HS-5 (cell line): ENCODE measurements at places on chromosomes 16 and 17.

GRCh38 chr16:49342336-49343265, 31.0 kb upstream of the C16orf78 start:
- no peak for DNase-seq

DNA sequence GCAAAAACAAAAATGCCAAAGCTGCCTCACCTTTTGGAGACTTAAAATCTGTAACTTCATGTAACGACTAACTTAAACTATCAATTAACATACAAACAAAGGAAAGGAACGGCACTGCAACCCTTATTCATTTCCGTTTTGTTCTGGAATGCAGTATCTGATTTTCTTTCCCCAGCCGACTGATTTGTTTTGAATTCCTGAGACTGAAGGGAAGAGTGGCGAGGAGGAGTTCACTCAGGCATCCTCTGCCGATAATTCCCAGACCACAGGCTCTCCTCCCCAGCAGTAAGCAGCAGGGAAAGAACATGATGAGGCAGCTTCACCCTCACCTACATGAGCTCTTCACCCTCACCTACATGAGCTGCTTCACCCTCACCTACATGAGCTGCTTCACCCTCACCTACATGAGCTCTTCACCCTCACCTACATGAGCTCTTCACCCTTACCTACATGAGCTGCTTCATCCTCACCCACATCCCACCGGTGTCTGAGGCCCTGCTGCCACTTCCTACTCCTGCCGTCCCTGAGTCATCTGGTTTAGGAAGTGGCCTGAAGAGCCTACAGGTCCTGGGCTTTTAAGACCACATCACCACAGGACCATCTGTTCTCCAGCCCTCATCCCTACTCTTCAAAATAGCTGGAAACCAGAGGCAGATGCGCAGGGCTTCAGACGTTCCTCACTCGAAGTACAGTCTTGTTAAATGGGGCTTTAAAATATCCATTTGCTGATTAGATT, 168.0 kb upstream of the RPH3AL start:
- no peak for DNase-seq

DNA sequence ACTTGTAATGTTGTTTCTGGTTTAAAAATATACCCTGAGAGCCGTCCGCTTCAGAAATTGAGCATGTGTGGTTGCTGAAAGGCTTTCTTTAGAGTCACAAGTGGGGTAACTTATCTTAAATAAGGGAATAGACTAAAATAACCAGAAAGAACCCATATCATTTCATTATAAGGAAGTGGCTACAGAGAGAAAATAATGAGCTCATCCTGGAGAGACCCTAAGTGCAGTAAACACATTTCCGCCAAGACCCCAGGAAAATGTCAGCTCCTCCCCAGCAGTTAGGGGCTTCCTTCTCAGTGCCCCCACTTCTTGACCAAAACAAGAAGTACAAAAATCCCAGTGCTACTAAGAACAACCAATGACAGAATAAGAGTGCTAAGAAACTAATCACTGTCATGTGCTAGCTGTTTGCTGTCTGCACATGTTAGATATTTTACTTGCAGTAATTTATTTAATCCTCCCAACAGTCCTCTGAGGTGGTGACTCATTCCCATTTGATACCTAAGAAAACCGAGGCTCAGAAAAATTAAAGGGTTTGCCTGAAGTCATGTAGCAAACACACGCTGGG, 83.5 kb downstream of the CDYL2 start:
- no peak for DNase-seq

GRCh38 chr17:8384801-8385378, 1.9 kb upstream of the RPL26 start:
- DNase-seq, result peak; percentile 94

- no peak for DNase-seq
Observed at GRCh38 chr17:50920891-50921586, 54.9 kb upstream of the TOB1 start.

- no peak for DNase-seq
Observed at GRCh38 chr17:507441-507840, 154.8 kb upstream of the RPH3AL start.

DNA sequence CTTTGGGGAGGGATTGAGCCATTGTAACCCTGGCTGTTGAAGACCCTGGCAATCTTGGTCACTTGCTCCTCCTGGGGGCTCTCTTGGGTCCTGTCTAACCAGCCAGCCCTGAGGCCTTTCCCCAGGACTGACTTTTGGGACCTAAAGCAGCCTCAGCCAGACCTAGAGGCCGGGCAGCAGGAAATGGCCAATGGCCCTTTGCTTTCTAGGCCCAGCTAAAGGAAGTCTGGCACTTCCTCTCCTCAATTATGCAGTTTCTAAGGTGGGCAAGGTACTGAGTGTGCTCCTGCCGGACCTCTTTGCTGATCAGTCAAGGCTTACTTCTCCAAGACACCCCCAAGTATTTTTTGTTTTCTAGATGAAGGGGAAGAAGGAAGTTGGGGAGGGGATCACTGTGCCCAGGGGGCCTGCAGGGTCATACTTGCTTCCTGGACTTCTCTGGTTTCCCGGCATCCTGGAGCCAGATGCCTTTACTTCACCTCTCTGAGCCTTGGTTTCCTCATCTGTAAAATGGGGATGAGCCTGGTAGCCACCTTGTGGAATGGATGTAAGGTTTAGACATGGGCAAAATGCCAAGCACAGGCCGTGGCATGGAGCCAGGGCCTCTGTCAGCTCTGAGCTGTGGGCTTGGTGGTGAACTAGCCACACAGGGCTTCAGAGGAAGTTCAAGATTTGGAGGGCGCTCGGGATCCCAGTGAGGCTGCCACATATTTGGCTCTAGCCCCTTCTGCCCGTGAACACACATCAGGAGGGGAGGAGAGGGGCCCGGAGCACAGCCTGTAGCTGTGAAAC, 8.6 kb downstream of the CX3CL1 start:
- no peak for DNase-seq

GRCh38 chr17:57853695-57854094, 3.9 kb upstream of the MRPS23 start:
- DNase-seq, result no peak

DNA sequence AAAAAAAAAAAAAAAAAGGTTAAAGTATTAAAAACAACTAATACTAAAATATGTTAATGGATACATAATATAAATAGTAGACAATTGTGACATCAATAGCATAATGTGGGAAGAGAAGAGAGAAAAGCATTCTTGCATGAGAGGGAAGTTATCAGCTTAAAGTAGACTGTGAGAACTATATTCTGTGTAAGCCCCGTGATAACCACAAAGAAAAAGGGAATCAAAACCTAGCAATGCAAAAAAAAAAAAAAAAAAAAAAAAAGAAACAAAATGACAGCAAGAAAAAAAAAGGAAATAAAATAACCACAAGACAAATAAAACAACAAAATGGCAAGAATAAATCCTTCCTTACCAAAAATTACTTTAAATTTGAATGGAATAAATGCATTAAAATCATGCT, 39.8 kb upstream of the MYLK3 start:
- DNase-seq, result no peak

DNA sequence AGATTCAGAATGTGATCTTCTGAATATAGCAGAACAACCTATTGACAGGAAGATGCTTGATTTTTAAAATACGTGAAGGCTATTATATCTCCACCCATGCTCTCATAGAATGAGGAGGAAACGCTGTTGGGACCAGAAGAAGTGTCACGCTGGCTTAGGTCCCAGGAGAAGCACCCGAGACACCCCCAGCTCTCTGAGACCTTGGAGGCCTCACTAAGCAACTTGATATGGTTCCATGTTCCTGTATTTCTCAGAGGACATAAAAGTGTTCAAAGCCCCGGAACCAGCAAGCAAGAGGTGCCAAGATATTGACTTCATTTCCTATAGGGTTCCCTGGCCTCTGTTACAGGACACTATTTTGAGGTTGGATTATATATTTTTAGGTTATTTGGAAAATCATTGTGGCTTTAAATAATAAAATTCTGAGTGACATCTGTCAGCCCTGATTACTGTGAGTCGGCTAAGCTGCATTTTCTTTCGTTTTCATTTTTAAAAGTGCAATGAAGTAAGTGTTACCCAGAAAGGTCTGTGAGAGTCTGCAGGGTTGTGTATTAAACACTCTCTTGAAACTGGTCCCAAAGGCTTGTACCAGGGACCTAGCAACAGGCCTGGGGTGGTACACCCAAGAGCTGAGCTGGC, 400.0 kb downstream of the SOX9 start:
- no peak for DNase-seq

GRCh38 chr16:23255000-23255399, 47.1 kb upstream of the SCNN1B start:
- DNase-seq, result no peak

DNA sequence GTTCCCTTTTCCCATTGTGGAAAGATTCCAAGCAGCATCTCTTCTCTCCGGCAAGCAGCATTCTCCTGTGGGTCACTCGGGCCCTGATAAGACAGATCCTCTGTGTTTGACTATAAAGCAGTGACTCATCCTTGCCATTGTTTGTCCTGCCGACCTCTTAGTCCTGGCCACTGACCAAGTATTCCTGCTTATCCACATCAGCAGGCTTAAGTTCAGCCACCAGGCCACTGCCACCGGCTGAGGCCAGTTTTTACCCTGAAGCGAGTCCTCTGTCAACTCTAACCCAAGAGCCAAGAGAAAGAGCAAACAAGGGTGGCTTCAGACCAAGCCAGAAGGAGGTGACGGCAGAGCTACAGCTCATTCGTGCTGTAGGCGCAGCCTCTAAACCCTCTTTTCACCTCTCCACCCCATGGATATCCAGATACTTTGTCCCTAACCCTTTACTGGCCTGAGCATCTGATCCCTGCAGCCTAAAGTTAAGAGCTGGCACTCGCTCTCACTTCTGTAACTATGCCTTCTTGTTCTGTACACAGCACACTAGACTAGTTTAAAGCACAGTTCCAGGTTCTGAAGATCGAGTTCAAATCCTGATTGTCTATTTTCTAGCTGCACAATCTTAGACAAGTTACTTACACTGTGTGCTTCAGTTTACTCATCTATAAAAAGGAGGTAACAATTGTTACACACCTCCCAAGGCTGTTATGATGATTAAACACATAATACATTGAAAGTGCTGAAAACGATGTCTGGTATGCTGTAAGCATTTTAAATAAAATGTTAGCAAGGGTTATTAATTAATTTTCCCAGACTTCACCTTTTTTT, 31.0 kb downstream of the SOX9 start:
- DNase-seq, result peak; percentile 67

DNA sequence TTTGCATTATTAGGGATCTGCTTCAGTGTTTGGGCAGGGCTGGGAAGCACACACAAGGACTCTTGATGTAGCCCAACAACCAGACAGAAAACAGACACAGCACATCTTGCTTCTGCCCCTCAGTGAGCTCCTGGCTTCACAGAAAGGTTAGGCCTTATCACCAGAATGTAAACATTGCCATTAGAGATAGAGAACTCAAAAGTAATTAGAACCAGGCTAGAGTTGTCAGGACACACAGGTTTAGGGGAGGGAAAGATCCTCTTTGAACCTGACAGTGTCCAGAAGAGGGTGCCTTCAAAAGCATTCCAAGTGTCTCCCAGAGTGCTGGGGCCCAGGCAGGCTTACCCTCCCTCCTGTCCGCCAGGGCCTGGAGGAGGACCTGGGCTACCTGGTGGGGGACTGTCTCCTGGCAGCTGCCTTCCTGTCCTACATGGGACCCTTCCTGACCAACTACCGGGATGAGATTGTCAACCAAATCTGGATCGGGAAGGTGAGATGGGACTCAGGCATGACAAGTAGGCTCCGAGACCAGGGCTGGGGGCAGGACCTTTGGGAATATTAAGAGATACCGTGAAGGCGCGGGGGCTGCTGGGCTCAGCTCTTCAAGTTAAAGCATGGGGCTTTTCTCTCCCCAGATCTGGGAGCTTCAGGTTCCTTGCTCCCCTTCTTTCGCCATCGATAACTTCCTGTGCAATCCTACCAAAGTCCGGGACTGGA, 16.9 kb upstream of the KDM6B start:
- DNase-seq, result no peak

DNA sequence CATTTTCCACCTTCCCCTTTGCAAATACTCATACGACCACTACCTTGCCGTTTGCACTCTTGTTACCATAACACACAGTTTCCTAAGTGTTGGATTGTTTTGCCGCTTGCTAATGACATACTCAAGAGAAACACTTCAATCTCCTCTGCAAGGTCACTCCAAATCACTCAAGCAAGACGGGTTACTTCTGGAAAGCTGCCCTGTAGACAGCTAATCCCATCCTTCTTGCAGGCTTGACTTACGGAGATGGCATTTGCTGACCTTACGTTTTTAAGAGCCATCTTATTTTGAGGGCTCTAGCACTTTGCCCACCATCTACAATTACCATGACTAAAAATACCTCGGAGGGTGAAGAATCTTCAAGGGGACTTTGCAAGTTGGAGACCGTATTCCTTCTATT, 46.2 kb downstream of the MYH3 start:
- no peak for DNase-seq

DNA sequence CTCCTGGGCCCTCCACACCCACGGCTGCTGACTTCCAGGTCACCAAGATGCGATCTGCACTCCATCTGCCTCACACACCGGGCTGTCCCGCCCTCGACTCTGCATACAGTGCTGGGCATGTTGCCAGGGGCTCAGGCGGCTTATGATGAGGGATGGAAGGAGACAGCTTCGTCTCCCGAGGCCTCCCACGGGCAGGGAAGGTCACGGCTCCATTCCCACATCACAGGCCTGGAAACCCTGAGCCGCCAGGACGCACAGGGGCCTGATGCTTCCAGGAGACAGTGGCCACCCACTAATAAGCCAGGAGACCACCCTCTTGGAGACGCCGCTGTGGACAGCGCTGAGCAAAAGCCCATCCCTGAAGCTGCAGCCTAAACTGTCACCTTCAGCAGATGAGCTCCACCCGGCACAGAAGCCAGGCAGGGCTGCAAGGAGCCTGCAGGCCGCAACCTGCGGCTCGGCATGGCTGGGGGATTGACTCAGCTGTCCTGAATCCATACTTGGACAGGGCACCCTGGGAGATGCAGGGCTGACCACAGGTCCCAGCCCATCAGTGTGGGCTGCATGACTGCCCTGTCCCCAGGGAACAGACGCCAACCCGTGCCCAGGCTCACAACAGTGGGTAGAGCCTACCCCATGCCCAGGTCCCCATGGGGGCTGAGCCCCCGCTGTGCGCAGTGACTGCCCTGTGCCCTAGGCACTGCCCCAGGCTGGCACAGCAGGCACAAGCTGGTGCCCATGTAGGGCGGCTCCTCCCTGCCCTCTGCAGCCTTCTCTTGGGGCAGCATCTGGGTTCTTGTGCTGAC, 34.4 kb downstream of the SLC7A5 start:
- DNase-seq, result no peak

DNA sequence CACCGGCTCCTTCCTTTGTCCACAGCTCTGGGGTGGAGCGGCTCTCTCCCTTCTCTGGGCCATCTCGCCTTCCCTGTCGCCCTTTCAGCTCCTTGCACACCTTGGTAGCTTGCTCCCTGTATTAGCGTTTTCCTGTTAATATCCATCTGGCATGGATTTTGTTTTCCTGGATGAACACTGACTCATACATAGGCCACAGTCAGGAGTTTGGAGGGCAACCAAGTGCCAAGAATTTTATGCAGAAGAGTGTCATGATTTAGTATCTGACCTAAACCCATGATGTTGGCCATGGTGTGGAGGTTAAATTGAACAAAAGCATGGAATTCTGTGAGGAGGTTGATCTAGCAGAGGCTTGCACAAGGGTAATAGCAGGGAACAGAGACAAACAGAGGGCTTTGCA, 180.9 kb downstream of the AIPL1 start:
- peak; percentile 18 for DNase-seq

GRCh38 chr17:68706356-68706920, 105.3 kb upstream of the FAM20A start:
- DNase-seq, result no peak

- DNase-seq, result no peak
Observed at GRCh38 chr16:4792951-4793513, 2.1 kb upstream of the SMIM22 start.
